ENCODE measurements at places on chromosomes 1 and 21.

GRCh38 chr1:234881893-234882771 is 246.5 kb downstream of the TOMM20 start:
- DNase-seq = no peak

DNA sequence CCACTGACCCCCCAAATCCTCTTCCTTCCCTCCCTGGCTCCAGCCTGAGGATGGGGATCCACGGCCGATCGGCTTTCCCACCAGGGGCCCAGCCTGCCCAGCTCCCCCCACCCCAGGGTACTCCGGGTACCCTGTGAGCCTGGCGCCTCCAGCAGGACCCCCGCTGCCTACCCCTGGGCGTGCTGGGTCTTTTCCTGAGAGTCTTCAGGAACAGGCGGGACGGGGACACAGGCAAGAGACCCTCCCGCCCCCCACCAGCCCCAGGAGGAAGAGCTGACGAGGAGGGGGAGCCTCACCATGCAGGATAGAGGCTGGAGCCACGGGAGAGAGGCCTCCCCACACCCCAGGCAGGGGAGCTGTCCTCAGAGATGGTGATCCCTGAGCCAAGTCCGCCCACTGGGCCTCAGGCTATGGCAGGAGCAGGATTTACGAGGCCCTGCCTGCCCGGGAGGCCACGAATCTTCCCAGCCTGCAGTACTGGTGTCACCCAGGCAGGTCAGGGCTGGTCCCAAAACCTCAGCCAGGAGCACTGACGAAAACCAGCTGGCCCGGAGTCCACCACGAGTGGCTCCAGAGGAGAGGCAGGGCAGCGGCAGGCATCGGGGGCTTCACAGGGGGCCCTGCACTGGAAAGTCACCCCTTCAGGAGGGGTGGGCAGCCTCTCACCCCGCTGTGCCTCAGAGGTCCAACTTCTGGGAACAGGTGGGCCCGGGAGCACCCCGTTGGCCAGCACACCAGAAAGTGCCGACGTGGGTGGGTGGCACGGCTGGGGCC is 58.0 kb downstream of the MEGF6 start:
- no peak for DNase-seq

DNA sequence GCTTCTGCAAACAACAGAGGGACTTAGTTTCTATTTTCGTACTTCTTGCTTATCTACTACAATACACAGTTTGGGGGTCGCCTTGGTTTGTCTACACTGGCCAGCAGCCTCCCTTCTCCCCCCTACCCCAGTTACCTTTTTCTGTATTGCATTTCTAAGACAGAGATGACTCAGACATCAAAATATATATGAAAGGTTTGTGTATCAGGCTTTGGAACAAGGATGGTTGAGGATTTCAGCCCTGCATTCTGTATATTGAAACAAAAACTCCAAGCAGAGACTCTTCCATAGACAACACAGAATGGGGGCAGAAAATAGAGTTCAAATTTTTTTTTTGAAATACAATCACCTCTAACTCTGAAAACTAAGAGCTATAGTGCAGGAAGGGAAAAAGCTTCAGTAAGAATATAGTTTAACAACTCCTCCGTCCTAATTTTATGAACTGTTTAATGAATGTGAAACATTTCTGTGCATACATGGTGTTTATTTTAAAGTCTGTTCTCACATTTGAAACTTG is 1.9 kb downstream of the SAMD13 start:
- DNase-seq = no peak

DNA sequence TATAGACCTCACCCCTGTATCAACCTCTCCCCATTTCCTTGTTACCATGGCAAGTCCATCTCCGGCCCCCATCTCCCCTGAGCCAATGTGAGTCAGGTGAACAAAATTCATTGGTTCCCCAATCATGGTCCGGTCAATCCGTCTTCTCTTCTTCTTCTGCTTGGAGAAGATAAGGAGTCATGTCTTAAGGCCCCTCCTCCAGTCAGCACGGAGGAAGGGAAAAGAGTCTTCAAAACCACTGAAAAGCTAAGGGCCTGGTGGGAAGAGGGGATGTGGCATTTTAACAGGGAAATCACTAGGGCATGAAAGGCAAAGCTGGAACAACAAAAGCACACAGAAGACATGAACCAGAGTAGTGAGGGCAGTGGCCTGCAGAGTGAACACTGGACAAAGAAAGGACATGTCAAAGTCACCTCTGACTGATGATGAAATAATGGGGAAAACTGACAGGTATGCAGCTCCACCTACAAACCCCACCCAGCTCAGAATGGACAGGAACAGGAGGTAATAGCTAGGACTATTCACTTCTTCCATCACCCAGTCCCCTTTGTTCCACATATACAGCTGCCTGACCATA is 4.4 kb downstream of the CDC42SE1 start:
- no peak for DNase-seq
